ENCODE measurements at places on chromosomes 16 and 17.

GRCh38 chr17:20284022-20284421 is 183.3 kb downstream of the LGALS9B start:
- DNase-seq, result no peak

- peak; percentile 54 for DNase-seq
These were observed 84.4 kb upstream of the GSE1 start for GRCh38 chr16:85528528-85529387.

GRCh38 chr16:88472637-88473205 is 19.6 kb downstream of the ZFPM1 start:
- no peak for DNase-seq

DNA sequence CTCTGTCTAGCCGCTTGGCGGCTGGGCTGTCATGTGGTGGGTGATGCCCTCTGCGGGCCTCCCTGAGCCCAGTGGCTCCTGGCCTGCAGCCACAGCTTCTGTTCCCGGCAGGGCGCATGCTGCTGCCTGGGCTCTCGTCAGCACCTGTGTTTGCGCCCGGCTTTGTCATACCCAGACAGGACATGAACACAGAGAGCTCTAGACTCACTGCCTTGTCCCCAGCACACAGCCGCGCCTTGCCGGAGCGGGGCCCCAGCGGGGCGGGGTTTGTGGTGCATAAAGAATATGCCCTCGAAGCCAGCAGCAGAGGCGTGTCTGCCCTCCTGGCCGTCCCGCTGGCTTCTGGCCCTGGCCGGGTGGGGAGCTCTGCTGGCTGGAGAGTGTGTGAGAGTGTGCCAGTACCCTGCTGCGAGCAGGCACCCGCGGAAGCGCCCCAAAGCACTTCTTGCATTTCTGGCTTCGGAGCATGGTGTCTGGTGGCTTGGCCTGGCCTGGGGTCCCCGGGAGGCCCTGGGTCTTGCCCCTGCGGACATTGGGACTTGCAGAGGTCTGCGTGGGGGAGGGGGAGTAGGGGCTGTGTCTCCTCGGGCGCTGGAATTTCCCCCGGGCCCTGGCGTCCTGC is 14.4 kb downstream of the ASPSCR1 start:
- peak; percentile 13 for DNase-seq

GRCh38 chr17:4433515-4434031 is at the start of gene SPNS3:
Gene SPNS3, plus strand, starts transcription at chr17:4433940. Its CDS starts 28 bp downstream, at chr17:4433968.
- peak; percentile 52 for DNase-seq

- DNase-seq, result no peak
These were observed 13.5 kb upstream of the ADAM11 start for GRCh38 chr17:44745301-44745700.

DNA sequence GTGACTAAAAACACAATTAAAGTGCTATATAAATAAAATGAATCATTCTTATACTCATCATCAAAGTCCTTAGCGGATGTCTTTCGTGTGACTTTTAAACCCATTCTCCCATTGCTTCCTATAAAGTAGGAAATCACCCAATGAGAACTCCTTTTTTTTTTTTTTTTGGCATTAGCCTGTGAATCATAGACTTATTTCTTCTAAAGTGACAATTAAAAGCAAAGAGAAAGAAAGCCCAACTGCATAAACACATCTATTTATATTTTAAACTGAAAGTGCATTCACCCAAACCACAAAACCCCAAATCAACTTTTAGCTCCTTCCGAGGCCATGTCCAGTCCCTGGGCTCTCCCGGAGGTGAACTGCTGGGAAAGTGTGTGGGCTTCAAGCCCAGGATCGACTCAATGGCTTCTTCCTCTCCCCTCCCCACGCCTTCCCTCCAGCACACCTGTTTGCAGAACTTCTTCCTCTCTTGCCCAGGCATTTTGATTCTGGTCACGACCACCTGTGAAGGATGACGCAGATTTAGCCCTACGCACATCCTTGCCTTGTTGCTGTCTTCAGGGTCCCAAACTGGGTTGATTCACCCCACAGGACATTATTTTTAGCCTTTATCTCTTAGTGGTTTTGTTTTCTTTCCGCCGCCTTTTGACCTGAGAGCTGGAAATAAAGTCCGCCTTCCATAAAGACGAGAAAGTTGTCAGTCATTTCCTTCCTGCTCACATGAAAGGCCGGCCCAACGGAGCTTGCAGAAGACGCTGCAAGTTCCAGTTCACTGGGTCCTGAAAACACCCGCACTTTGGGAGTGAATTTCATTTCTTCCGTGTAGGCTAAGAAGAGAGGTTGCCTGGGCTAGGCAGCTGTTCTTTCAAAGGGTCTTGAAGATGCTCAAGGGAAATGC is 166.8 kb downstream of the MAP2K6 start:
- DNase-seq, result peak; percentile 75

GRCh38 chr16:30929167-30929566 is 5.8 kb downstream of the FBXL19 start:
- no peak for DNase-seq

GRCh38 chr17:48294020-48294805 is 135.8 kb downstream of the SKAP1 start:
- no peak for DNase-seq

- DNase-seq, result no peak
These were observed 762.0 kb downstream of the KCNJ18 start for GRCh38 chr17:22454070-22454999.

GRCh38 chr17:38579934-38580333 is 25.8 kb downstream of the SRCIN1 start:
- DNase-seq, result no peak

DNA sequence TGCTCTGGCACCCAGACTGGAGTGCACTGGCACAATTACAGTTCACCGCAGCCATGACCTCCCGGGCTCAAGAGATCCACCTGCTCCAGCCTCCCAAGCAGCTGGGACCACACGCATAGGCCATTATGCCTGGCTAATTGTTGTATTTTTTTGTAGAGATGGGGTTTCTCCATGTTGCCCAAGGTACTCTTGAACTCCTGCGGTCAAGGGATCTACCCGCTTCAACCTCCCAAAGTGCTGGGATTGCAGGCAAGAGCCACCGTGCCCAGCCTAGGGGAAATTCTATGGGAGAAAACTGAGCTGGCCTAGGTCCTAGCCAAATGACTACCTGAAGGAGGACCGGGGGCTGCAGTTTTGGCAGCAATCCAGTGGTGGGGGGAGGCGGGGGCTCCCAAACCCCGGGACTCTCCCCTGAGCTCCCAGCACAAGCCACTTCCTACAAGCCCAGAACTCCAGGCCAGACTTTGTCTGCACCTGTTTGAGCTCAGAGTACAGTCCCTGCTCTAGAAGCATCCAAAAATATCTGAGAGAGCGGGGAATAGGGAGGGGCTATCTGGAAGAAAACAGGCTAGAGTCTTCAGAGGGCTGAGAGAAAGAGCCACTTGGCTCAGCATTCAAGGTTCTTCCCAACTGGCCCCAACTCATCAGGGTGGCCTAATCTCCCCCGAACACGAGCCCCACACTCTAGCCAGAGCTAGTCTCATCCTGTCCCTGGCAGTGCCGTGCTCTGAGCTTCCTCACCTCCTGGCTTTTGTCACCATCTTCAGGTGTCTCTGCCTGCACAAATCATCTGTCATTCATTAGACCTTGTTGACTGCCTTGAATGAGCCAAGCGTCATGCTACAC is 9.1 kb downstream of the SRL start:
- DNase-seq, result no peak

GRCh38 chr16:2698103-2698870 is 16.0 kb downstream of the KCTD5 start:
- no peak for DNase-seq

- peak; percentile 78 for DNase-seq
These were observed 178.7 kb downstream of the SEC14L1 start for GRCh38 chr17:77319211-77320043.

- DNase-seq, result no peak
These were observed 1.6 kb upstream of the GAS7 start for GRCh38 chr17:10200016-10200415.

DNA sequence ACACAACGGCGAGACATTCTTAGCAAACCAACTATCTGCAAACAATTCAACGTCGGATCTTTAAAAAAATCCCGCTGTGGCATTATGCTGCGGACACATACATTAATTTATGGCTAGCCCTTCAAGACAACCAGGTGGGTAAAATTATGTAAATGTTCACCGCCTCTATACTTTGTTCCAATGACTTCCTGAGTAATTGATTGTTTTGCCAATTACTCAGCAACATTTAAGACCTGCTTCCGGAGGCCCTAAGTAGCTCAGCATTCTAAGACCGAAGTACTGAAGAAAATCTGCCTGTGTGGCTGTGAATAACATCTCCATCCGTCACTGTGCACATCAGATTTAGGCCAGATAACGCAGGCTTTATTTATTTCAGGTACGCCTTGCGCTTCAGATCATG is 23.3 kb downstream of the QPRT start:
- peak; percentile 47 for DNase-seq

DNA sequence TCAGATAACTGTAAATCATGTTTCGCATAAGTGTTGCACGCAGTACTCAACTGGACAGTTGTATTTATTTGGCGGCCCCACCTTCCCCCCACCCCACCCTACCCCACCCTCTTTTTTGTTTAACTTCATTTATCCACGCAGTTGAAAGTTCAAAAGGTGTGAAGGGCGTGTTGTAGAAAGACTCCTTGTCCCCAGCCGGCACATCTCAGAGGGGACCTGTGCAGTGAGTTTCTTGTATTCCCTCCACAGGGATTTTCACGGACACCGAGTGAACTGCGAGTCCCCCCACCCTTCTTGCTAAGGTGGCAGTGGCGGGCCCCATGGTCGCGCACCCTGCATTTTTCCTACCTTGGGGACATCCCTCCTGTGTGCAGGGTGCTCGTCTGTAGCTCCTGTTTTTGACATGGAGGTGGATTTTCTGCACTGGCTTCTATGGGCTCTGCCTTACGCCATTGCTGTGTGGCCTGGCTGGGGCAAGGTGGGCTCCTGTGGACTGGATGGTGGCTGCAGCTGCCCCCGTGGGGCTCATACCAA is 36.2 kb downstream of the ADCY7 start:
- no peak for DNase-seq

DNA sequence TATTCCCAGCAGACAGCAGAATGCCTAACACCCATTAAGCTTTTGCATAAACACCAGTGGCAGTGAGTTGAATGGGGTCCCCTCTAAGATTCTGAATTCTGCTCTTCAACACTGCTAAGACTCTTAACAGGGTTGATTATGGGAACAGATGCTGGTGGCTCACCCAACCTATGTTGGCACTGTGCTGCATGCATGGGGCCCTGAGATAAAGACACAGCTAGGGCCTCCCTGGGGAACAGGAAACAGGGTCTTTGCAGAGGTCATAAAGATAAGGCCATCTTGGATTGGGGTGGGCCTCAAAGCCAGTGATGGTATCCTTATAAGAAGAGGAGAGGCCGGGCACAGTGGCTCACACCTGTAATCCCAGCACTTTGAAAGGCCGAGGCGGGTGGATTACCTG is 190.8 kb downstream of the SLC39A11 start:
- DNase-seq, result no peak

- no peak for DNase-seq
These were observed 725.7 kb upstream of the GOT2 start for GRCh38 chr16:59459806-59460205.

- DNase-seq, result no peak
These were observed 13.4 kb downstream of the C17orf58 start for GRCh38 chr17:67982686-67983382.

DNA sequence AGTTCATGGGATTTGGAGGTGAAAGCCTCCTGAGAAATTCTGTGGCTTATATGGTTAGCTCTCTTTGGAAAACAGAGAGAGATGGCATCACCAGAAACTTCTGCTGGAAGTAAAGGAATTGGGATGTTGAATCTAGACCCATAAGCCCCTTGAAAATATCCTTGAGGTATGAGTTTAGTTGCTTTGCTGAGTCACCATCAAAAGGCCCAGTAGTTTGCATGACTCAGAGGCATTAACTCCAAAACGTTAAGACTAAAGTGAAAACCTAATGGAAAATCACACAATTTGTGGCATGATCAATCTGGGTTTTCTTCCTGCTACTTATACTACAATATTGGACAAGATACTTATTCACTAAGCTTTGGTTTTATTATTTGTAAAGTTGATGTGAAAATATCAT is 349.2 kb upstream of the SALL1 start:
- no peak for DNase-seq

DNA sequence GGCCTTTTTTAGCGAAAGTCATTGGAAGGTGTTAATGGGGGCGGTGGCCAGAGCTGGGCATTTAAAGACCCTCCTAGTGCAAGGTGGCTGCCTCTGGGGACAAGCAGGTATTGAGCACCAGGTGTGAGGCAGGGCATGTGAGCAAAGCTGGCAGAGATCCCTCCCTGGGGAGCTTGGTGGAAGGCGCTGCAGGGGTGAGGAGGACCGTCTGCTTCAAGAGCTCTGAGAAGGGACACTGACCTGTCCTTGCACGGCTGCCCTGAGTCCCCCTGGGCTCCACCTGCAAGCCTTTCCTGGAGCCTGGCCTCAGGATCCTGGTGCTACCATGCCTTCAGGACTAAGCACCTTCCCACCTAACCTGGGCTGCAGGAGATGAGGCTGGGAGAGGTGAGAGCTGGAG is 127.0 kb upstream of the CIBAR2 start:
- DNase-seq, result no peak

GRCh38 chr16:81633147-81633619 is 145.9 kb upstream of the PLCG2 start:
- no peak for DNase-seq

GRCh38 chr17:32551186-32551955 is 64.6 kb downstream of the CDK5R1 start:
- peak; percentile 71 for DNase-seq

DNA sequence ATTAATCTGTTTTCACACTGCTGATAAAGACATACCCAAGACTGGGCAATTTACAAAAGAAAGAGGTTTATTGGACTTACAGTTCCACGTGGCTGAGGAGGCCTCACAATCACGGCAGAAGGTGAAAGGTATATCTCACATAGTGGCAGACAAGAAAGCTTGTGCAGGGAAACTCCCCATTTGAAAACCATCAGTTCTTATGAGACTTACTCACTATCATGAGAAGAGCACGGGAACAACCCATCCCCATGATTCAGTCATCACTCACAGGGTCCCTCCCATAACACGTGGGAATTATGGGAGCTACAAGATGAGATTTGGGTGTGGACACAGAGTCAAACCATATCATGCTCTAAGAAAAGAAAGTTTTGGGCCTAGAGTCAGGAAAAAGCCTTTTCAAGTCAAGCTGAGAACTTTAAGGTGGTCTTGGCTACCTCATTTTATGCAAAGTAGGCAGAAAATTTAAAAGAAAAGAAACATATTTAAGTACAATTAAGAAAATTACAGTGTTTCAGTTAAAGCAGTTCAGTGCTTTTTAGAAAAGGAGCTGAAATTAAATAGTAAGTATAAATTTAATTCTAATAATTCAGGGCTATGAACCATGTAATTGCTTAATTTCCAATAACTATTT is 24.9 kb upstream of the CRYM start:
- DNase-seq, result no peak

DNA sequence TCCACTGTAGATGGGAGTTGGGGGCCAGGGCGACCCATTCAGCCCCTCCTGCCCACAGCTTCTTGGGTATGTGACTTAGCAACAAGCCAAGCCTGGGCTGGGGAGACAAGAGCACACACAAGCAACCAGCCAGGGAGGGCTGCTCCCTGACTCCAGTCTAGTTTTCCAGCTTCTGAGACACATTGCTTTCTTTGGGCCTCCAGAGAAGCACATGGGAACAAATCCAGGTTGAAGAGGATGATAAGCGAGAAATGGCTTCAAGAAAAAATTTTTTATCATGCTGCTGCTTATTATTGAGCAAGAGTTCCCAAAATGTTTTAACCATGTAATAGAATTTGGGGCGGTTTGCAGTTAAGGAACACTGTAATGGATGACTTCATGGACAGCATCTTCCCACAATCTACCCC is 173.7 kb downstream of the SOX9 start:
- no peak for DNase-seq

- no peak for DNase-seq
These were observed 584.7 kb downstream of the WWOX start for GRCh38 chr16:78684030-78684611.

- peak; percentile 26 for DNase-seq
These were observed 165.1 kb downstream of the PPM1E start for GRCh38 chr17:58920773-58921172.

GRCh38 chr17:82117139-82118090 is 19.4 kb upstream of the FASN start:
- no peak for DNase-seq

Measured in GM06990 (cell line).